Left cardiac atrium (tissue), 4 donors: ENCODE measurements at places on chromosomes 7 and 10.

DNA sequence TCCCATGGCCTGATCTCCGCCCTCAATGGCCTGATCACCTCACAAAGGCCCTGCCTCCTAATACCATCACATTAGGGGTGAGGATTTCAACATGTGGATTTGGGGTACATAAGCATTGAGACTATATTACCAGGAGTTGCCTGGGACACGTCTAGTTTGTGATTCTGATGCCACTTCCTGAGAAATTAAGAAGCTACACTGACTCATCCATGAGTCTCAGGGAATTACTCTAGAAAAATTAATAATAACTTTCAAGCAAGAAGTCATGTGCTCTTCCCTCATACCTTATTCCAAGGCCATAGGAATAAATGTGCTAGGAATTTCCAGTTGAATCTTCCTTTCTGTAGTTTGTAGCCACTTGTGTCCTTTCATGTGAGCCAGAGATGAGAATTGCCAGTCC, 519.3 kb upstream of the MKI67 start:
- DNase-seq = no peak

DNA sequence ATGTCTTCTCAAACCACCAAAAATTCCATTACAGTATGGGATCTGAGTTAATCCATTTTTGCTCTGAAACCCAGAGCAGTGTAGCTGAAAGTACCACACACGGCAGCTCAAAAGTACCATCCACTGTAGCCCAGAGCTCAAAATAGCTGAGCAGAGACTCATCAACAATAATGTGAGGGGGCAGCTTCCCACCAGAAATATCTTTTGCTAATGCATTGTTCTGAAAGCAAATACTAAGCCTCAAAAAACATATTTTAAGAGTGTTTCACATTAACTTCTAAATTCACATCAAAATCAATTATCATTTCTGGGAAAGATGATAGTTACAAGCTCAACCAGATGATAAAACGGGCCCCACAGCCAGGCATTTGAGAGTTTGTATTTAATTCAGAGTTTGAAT, 73.7 kb downstream of the ABLIM1 start:
- DNase-seq = no peak

DNA sequence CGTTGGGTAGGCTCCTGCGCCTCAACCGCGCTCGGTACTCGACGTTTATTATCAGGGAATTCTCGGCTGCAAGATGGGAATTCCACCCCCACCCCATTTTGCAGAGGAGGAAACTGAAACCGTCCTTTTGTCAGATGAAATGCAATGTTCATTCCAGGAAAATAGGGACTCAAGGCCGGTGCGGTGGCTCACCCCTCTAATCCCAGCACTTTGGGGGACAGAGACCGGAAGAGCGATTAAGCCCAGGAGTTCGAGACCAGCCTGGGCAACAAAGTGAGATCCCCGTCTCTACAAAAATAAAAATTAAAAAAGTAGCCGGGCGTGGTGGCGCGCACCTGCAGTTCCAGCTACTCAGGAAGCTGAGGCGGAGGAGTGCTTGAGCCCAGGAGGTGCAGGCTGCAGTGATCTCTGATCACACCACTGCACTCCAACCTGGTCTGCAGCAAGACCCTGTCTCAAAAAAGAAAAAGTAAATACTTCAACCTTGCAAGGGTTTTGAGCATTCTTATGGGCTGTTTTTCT, 720 bp upstream of the RFC2 start:
- no peak for DNase-seq

- DNase-seq = peak; percentile 28
Observed at GRCh38 chr10:60572511-60573194, 183.0 kb upstream of the ANK3 start.

DNA sequence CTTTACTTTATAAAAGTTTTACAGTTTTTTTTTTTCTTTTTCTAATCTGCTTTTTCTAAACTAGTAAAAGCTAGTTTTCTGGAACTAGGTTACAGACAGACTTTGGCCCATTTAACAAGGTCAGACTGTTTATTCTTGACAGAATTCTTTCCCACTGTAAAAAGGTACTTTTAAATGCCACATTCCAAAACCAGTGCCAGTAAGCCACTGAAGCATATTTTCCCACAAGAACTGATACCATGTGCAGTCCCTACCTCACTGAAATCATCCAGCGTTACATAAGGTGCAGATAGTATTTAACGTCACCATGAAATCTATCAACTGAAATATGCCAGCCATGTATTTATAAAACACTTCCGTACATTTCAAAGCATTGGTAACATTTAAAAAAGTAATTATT, 121.6 kb downstream of the CDK6 start:
- DNase-seq = no peak

GRCh38 chr7:73585196-73585595, 6.8 kb upstream of the TBL2 start:
- no peak for DNase-seq

- DNase-seq = no peak
Observed at GRCh38 chr10:86594535-86594934, 59.8 kb upstream of the OPN4 start.
